ENCODE measurements at places on chromosomes 4 and X.
A peak's percentile ranks its signal among the peaks of the same experiment; 100 is the strongest.

GRCh38 chr4:86641516-86642090 is 47.5 kb downstream of the PTPN13 start:
- DNase-seq, result no peak

DNA sequence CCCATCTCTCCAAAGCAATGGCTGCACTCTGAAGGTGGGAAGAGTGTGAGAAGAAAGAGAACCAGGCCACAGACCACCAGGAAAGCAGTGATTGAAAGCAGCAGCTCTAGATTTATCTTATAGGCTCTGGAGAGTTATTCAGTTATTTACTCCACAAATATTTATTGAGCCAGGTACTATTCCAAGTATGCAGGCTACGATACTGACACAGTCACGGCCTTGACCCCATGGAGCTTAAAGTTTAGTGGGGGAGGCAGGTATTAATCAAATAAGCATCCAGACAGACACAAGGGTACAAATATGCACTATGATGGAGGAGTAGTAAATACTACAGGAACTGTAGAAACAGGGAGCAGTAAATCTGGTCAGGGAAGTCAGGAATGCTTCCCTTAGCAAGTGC is 2.8 kb downstream of the TMEM185A start:
- DNase-seq, result no peak

- no peak for DNase-seq
Measured at GRCh38 chr4:11341337-11342043, 87.2 kb downstream of the HS3ST1 start.

- no peak for DNase-seq
Measured at GRCh38 chrX:77167993-77168392, 279.2 kb upstream of the FGF16 start.

- no peak for DNase-seq
Measured at GRCh38 chr4:159435561-159436023, 332.7 kb downstream of the RAPGEF2 start.

DNA sequence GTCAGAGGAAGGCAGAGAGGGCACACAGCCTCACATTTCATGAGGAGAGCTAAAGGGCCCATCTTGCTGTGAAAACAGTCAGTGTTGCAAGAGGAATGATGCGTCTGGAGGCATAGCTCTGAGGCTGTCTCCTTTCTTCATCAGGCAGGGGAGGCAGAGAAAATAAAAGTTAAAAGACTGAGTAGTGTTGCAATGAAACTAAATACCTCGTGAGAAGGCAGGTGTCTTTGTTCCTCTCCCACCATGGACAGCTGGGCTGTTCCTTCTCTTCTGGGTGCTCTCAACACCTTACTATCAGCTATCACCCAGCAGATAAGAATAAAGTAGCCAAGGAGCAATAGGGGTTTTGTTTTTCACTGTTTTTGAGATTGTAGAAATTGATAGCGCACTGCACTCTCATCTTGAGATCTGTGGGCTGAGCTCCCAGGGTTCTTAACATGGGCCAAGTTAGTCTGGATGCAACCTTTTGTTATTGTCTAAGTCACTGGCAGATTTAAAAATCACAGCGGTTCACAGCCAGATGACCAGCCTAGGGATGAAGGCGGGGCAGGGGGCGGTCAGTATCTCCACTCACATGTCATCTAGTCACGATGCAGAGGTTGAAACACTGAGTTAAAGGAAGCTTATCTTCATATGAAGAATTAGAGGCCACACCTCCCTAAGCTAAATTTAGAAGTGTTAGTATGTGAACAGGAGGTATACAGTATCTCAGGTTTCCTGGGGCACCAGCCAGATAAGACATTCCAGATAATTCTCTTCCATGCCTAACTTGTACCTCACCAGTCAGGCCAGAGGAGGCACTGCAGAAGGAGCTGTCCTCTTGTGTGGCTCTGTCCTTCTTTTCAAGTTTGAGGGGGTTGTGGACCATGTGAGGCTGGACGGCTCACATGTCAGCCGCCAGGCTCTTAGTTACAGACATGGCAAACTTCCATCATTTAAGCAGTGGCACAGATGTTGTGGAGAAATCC is 36.9 kb downstream of the PARM1 start:
- DNase-seq, result no peak

GRCh38 chr4:17332478-17332877 is 179.4 kb downstream of the QDPR start:
- no peak for DNase-seq

DNA sequence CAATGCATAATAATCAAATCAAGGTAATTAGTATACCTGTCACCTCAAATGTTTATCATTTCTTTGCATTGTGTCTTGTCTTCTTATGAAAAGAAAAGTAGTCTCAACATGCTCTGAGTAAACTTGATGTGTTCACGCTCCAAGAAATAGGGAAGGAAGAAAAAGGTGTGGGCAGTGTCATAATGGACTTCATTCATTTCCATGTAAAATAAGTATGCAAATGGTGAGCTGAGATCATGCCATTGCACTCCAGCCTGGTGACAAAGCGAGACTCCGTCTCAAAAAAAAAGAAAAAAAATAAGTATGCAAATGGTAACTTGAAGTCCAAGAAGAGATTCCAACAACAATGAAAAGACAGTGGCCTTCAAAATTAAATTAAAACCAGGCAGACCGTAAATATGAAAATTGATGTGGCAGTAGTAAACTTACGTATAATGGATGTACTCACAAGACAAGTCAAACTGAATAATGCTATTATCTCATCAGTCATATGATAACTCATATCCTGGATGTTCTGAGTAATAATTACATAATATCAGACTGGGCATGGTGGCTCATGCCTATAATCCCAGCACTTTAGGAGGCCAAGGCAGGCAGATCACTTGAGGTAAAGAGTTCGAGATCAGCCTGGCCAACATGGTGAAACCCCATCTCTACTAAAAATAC is 6.0 kb upstream of the CWH43 start:
- no peak for DNase-seq

- peak; percentile 86 for DNase-seq
Measured at GRCh38 chr4:1870328-1870577, 940 bp upstream of the NSD2 start.

- DNase-seq, result peak; percentile 8
Measured at GRCh38 chr4:184843984-184844554, 18.3 kb upstream of the ACSL1 start.

- DNase-seq, result no peak
Measured at GRCh38 chrX:11640089-11640488, 25.6 kb downstream of the ARHGAP6 start.

DNA sequence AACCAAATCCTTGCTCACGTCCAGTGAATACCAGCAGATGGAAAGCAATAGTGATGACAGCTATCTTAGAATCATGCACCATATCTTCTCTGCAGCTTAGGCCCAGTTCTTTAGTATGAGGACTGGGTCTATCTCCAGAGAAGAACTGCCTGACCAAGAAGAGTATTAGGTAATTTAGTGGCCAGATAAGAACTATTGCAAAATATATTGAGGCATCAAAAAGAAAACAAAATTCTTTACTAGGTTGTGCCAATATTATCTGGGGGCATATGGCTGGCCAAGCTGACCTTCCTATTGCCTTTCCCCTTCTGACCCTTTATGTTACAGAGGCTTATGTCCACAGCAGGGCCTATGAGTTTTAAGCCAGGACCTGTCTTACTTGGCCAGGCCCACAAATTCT is 91.2 kb downstream of the RLIM start:
- DNase-seq, result no peak

DNA sequence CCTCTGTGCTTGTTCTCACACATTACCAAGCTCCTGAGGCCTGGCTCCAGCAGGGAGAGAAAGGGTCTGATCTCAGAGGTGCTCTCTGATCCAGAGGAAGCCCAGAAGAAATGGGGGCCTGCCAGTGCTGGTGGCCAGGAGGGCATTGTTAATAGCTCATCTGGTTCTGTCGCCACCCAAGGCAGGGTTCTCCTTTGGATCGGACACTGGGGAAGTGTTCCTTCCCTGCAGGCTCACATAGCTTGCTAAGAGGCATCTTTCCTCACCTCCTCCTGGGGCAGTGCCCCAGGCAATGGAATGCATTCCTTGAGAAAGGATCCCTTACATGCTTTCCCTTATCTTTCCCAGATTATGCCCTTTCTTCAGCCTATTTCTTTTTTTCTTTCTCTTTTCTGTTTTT is 53.8 kb downstream of the RBM47 start:
- DNase-seq, result no peak

GRCh38 chrX:53005327-53005726 is 43.3 kb upstream of the GPR173 start:
- no peak for DNase-seq

DNA sequence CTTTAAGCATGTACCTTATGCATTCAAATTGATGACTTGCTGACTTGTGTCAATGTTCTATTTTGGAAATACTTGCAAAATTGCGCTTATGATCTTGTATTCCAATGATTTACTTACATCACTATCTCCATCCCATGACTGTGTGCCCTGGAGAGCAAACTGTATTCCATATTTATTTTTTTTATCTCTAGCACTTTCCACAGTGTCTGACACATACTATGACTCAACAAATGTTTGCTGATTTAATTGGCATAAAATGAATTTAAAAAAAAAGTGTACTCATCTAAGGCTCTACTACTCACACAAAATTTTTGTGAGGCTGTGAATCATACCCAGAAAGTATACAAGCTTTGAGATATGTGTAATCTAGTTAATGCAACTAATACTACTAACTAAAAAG is 1066.8 kb upstream of the ADGRL3 start:
- no peak for DNase-seq

DNA sequence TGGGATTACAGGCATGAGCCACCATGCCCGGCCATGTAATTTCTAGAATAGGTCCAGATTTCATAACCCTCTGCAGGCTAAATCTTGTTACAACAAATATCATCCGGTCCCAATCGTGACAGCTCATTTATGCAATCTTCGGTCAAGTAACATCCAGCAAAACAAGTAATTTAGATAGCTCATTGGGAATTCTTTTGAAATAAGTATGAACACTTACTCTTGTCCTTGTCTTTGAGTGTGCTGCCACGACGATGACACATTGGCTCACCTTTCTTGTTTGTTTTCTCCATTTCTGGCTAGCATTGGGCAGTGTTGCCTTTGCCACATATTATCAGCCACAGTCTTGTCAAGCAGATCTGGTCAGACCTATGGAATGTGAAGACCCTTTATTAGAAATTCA is 92.0 kb downstream of the PHEX start:
- no peak for DNase-seq

GRCh38 chrX:154749856-154750255 is 1.0 kb downstream of the GAB3 start:
- DNase-seq, result no peak

- no peak for DNase-seq
Measured at GRCh38 chr4:7189475-7190277, 2.7 kb upstream of the SORCS2 start.

DNA sequence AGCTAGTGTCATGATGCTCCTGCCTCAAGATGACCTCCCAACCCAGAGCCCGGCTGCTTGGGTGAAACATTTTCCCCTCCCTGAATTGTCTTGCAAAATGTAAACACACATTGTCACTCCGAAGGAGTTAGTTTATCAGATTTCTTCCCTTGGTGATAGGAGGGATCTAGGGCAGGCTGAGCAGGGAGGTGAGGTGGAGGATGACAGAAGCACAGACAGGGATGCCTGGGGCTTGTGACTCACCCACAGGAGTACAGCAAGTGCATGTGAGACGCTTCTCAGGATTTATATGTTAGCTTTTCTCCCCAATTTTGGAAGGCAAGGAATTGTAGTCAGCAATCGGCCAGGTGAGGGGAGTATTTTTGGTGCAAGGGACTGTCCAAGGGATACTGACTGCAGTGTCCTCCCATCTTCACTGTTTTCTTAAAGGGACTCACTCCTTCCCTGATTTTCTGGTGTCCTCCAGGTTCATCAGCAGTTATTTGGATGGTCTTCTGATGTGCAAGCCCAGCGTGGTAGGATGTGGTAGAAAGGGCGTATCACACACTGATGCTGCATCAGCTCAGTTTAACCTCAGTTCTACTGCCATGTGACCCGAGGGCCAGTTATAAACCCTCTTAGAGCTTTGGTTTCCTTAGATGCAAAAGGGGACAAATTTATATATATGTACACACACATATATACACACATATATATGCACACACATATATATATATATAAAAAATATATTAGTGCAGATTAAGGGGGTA is 46.2 kb upstream of the IGFBP7 start:
- DNase-seq, result no peak

DNA sequence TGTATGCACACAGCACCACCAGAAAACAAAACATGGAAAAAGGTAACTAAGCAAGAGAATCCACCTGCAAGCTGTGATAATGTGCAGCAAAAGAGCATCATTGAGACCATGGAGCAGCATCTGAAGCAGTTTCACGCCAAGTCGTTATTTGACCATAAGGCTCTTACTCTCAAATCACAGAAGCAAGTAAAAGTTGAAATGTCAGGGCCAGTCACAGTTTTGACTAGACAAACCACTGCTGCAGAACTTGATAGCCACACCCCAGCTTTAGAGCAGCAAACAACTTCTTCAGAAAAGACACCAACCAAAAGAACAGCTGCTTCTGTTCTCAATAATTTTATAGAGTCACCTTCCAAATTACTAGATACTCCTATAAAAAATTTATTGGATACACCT is 90.2 kb downstream of the TET2 start:
- DNase-seq, result no peak

GRCh38 chr4:41212616-41213203 is 1.6 kb downstream of the APBB2 start:
- DNase-seq, result no peak

DNA sequence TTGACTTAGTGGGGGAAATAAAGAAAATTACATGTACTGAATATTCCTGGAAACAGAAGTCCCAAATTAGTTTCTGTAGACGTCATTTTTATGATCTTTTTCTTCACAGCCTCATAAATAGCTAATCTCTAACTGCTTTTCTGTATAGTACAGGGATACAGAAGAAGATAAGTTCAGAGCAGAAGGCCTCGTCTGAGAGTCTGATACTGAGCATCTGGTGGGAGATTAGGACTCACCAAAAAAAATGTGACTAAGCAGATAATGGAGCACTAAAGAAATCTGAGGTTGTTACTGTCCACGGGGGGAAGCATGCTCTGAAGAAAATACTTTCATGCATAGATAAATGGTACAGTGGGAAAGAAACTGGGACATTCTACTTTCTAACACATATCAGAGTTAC is 115.3 kb upstream of the TRPC5 start:
- DNase-seq, result no peak

GRCh38 chr4:159497936-159498335 is 395.1 kb downstream of the RAPGEF2 start:
- DNase-seq, result no peak

DNA sequence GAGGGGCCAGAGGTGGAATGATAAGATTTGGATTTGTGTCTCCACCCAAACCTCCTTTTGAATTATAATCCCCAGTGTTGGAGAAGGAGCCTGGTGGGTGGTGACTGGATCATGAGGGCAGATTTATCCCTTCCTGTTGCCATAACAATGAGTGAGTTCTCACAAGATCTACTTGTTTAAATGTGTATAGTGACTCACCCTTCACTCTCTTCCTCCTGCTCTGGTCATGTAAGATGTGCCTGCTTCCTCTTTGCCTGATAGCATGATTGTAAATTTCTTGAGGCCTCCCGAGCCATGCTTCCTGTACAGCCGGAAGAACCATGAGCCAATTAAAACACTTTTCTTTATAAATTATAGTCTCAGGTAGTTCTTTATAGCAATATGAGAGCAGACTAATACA is 348.6 kb downstream of the AR start:
- DNase-seq, result no peak

All from activated naive CD4-positive, alpha-beta T cell treated with Interleukin-2 at 50 U/mL for 16 hours (primary cell).